ENCODE measurements at places on chromosomes 13 and 19.

DNA sequence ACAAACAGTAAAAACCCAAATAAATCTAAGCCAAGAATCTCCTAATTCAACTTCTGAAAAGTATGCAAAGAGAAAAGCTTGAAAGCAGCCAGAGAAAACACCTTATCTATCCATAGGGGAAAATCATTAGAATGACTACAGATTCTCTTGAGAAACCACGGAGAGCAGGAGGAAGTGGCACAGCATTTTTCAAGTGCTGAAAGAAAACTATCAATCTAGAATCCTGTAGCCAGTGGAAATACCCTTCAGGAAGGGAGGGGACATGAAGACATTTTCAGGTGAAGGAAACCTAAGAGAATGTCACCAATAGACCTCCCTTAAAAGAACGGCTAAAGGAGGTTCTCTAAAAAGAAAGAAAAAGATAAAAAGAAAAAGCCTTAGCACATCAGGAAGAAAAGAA is 66.2 kb upstream of the XPO4 start:
- DNase-seq, result no peak

- no peak for DNase-seq
Observed at GRCh38 chr19:1272423-1273262, 2.7 kb upstream of the FAM174C start.

DNA sequence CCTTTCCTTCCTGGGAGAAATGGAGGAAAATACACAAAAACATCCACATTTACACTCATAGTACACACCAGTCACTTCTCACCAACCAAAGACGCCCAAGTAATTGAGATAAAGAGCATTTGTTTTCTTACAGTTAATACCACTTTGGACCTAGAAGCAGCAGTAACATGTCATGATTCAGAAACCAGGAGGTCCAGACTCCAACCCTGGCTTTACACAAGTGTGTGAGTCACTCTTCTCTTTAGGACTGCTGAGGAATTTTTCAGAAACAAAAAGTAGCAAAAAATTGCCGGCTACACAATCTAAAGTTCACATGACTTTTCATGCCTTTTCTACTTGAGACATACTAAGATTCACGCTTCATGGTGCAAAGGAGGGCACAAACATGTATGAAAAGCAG is 42.1 kb downstream of the TUBGCP3 start:
- no peak for DNase-seq

DNA sequence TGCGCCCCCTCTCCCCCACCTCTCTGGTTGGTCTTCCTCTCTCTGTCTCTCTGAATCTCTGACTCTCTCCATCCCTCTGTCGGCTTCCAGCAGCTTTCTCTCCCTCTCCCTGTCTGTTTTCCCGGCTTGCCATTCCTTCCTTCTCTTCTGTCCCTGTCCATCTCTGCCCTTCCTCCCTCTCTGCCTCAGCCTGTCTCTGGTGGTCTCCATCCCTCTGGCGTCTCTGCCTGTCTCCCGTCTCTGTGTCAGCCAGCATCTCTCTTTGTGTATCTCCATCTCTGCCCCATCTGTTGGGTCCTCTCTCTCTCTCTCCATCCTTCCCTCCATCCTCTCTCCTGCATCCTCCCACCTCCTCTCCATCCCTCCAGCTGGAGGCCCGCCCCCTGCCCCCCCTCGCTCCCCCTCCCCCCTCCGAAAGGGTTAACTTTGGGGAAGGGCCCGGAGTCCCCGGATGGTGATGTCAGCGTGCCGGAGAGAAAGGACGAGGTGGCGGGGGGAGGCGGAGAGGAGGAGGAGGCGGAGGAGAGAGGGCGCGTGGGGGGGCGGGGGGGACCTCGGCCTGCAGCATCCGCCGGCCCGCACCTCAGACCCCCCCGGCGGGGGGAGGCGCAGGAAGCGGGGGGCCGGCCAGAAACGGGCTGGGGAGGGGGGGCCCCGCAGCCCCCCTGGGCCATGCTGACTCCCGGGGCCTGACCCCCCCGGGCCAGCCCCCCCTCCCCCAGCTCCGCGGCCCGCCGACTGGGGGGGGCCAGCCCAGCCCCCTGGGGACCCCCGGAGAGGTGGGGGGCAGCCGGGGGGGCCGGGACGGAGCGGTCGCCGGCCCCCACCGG is at the start of gene BRSK1:
Gene BRSK1 (plus strand): TSS at position 450 of the 830 bp plus-strand sequence. CDS start 446 bp downstream, outside the sequence.
- peak; percentile 35 for DNase-seq

GRCh38 chr13:28557725-28558520 is 63.0 kb upstream of the FLT1 start:
- DNase-seq, result no peak

GRCh38 chr19:46295401-46296201 is 1.2 kb upstream of the HIF3A start:
- DNase-seq, result no peak

DNA sequence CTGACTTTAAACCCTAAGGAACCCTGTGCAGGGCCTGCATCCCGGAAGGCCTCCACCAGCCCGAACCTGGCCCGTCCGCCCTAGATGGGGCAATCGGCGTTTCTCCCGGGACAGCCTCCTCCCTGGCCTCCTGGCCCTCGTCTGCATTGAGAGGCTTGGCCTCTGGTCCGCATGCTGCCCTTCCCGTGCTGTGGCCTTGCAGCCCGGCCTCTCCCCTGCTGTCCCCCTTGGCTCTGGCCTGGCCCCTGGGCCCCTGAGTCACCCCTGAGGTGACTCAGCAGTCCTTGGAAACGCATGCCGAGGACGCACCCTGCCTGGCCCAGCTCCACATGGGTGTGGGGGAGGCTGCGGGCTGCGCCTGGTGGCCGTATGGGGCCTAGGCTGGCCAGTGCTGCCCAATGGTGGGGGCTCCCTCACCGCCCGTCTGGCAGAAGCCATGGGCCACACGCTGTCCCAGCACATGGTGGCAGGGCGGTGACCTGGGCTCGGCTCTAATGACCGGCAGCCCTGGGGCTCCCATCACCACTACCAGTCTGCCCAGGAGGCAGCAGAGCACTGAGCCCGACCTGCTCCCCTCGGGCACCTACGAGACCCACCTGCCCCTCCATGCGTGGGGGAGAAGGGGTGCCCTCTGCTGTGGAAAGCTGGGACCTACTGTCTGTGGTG is 25.7 kb downstream of the SH3GL1 start:
- DNase-seq, result no peak

- no peak for DNase-seq
Observed at GRCh38 chr13:95704510-95704909, 27.6 kb downstream of the DNAJC3 start.

GRCh38 chr19:12224676-12225075 is 61.8 kb downstream of the ZNF136 start:
- DNase-seq, result no peak

GRCh38 chr13:90951663-90952062 is 395.8 kb upstream of the MIR17HG start:
- DNase-seq, result no peak

DNA sequence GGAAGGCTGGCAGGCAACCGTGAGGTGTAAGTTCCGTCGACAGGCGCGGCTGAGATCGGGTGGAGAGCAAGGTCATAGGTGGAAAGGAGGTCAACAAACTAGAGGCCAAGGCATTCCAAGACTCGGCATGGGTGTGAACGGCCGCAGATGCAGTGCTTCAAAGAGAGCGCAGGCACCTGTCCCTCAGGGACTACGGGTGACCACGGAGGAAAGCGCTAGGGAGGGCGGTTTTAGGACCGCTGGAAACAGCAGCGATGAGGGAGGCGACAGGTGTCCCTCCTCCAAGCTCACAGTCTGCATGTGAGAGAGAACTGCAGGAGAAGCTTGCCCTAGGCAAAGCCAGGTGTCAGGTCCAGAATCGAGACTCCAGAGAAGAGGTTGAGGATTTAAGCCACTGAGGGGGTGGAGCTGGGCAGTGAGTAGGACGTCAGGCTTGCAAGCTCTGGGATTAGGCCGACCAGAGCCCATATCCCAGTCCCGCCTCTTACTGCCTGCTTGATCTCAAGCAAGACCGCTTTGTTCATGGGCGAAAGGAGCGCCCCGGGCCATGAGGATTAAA is 1.6 kb upstream of the MLNR start:
- no peak for DNase-seq

GRCh38 chr19:10074153-10074552 is 12.0 kb upstream of the SHFL start:
- peak; percentile 56 for DNase-seq

GRCh38 chr13:48144413-48145035 is 49.6 kb upstream of the MED4 start:
- no peak for DNase-seq

DNA sequence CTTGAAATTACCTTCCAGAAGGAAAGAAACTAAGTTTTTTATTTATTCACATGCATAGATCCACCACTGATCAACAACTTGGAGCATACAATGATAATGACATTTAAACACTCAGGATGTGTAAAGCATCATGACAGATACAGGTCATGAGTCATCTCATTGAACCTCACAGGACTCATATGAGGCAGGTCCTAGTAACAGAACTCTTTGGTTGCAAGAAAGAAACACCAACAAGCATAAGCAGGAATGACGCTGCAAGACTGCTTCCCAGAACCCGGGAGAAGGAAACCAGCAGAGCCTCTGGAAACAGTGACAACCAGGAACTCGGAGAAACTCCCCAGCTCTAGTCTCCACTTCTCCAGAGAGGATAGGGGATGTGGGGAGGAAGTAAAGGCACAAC is 60.8 kb upstream of the IPO5 start:
- no peak for DNase-seq

DNA sequence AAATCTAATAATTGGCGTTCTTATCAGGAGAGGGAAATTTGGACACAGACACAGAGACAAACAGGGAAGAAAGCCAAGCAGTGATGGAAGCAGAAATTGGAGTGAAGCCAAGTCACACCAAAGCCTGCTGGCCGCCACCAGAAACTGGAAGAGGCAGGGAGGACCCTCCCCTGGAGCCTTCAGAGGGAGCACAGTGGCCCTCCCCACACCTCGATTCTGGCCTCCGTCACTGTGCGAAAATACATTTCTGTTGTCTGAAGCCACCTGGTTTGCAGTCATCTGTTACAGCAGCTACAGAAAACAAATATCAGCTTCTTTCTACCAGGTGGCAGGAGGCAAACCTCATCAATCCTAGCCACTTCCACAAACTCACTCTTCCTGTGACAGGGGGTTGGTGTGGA is 8.3 kb upstream of the TLE6 start:
- DNase-seq, result no peak

GRCh38 chr19:8208119-8208921 is 850 bp upstream of the CERS4 start:
- DNase-seq, result no peak

- no peak for DNase-seq
Observed at GRCh38 chr19:6219586-6220290, 60.0 kb downstream of the MLLT1 start.

DNA sequence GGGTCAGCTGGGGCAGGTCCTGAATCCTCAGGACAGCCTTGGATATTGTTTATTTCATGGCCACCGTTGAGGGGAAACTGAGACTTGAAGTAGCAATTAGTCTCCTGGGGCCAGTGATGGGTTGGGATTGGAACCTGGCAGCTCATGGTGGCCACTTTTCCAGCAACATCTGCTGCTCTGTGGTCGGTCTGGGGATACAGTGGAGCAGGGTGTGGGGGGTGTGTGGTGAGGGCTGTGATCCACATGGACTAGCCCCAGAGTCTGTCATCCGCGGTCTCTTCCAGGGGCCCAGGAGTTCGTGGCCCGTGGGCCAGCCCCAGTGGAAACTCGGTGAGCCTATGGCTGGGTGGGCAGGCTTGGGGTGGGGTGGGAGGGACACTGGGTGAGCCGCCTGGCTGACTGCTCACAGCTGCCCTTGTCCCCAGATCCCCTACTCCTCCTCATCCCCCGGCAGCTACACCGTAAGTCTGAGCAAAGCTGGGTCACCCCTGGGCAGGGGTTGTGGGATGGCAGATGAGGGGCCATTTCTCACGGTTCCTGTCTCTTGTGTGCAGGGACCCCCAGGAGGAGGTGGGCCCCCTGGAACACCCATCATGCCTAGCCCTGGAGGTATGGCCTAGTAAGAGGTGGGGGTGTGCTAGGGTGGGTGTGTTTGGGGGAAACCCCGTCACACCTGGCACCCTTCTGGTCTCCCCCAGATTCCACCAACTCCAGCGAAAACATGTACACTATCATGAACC is 5.5 kb downstream of the ISYNA1 start:
- no peak for DNase-seq

DNA sequence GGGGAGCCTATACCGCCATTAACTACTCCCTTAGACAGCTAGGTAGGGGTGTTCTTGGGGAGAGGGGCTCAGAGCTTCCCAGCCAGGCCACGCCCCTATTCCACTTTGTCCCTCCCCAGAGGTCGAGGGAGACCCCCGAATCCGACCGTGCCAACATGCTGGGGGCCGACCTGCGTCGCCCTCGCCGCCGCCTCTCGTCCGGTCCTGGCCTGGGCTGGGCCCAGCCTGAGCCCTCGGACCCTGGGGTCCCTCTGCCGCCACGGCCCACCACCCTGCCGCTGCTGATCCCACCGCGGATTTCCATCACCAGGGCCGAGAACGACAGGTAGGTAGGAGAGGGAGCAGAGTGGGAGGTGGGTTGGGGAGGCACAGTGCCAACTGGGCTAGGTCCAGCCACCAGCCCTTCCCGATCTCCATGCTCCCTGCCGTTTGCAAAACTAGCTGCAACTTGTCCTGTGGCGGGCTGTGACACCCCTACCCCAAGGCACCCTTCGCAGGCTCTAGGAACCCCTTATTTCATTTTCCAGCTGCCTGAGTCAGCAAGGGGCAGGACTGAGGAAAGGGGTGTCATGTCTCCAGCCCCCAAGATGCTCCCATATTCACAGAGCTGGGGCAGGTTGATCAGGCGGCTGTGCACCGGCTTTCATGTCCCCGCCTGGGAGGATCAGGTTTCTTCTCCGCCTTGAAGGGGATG is 2.6 kb upstream of the PDE4A start:
- DNase-seq, result no peak

DNA sequence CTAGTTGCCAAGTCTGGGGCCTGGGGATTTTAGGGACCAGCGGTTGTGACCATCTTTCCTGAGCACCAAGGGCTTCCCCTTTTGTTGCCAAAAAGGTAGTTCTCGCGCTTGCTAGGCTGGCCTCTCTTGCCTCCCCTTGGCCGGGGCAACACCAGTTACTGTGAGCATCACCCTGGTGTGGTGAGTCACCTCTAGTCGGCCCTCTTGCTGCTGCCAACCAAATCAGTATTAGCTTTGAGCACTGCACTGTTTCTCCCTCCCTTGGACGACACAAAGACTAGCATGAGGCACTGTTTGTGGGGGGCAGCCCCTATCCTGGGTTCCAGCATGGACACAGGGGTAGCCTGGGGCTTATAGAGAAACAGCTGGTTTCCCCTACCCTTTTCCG is 6.9 kb downstream of the SYDE1 start:
- DNase-seq, result no peak

DNA sequence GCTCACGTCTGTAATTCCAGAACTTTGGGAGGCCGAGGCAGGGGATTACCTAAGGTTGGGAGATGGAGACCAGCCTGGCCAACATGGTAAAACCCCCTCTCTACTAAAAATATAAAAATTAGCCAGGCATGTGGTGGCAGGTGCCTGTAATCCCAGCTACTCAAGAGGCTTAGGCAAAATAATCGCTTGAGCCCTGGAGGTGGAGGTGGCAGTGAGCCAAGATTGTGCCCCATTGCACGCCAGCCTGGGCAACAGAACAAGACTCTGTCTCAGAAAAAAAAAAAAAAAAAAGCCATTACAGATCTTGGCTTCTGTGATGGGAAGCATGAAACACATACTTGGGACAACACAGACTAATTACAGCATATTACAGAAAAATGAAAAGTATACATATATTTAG is 1404.5 kb upstream of the SPRY2 start:
- DNase-seq, result no peak
